ENCODE measurements at places on chromosomes 2 and 18. TPM values are rescaled to one million over a fixed set of nuclear protein-coding genes. Genes with fewer than 3 reads are reported as not detected.

Gene BMP10
- not detected for total RNA-seq

Gene ALLC
- total RNA-seq: not detected

Gene RIT2
- total RNA-seq: not detected

Gene ARHGAP15
- 198 TPM for total RNA-seq

Gene C18orf54
- 4.8 TPM for total RNA-seq

Gene MAP3K19
- total RNA-seq: not detected

Gene NDC80
- 3.9 TPM for total RNA-seq

GRCh38 chr2:10007921-10008808 lies 35.2 kb upstream of the KLF11 start:
- H3K27me3 ChIP-seq: peaks cover 8% of the 10 kb centered on the region
- H3K4me1 ChIP-seq: no peaks in the 10 kb centered on the region
- no peak overlapping the region for H3K4me3 ChIP-seq
- no peak for DNase-seq
- no peak overlapping the region for H3K27ac ChIP-seq
- no peaks in the 10 kb centered on the region for H3K36me3 ChIP-seq

DNA sequence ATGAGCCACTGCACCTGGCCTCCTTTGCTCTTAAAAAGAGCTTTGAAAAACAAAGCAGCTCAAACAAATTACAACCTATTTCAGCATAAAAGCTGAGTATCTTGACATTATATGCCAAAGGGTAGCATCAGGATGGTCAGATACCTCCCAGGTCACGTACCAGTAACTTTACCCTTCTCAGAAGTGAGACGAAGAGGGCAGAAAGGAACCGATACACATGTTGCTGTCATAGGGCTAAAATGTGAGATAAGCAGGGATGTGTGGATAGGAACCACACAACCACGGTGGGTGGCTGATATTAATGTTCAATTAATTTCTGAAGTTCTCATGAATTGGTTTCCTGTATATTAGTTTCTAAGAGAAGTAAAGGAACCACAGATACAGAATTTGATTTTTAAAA lies 12.6 kb upstream of the RNU2-63P start:
- peaks cover 27% of the 10 kb centered on the region for H3K36me3 ChIP-seq
- no peak for DNase-seq
- no peaks in the 10 kb centered on the region for H3K27me3 ChIP-seq
- no peak overlapping the region for H3K4me3 ChIP-seq

- peaks cover 4% of the 10 kb centered on the region for H3K27me3 ChIP-seq
- no peaks in the 10 kb centered on the region for H3K4me1 ChIP-seq
- H3K4me3 ChIP-seq: no peak overlapping the region
- DNase-seq: no peak
Measured at GRCh38 chr2:641872-642815, 35.1 kb downstream of the TMEM18 start.

DNA sequence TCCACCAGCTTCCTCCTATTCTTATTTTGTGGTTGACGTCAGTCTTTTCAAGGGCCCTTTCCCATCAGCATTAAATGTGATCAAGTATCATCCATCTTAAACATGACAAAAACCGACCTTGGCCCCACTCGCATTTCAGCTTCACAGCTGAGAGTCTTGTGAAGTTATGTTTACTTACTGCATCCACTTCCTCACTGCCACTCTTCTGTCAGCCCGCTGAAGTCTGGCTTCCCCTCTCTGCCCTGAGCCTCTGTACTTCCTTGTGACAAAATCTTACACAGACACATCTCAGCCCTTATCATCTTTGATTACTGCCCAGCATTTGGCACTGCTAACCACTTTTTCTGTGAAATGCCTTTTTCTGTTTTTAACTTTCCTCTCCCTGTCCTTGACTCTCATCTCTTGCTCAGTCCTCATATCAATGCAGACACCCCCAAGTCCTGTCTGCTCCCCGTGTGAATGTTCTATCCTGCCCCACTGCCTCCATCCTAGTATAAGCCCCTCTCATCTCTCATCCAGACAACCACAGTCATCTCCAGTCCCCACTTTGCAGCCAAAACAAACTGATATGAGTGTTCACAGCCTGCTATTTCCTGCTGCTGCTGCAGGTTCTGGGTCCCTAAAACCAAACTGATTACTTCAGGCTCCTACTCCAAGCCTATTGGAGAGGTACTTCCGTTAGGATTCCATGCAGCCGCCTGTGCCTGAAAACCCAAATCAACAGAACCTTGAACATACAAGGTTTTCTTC lies 31.4 kb downstream of the FOSL2 start:
- H3K4me3 ChIP-seq: no peak overlapping the region
- no peaks in the 10 kb centered on the region for H3K36me3 ChIP-seq
- no peak for DNase-seq
- no peaks in the 10 kb centered on the region for H3K27me3 ChIP-seq

GRCh38 chr2:133953524-133953923 lies 300.3 kb upstream of the MGAT5 start:
- no peak overlapping the region for H3K4me3 ChIP-seq
- DNase-seq: peak; percentile 83
- peak overlapping the region; percentile 73 for H3K27ac ChIP-seq
- peaks cover 75% of the 10 kb centered on the region for H3K4me1 ChIP-seq
- no peaks in the 10 kb centered on the region for H3K27me3 ChIP-seq
